ENCODE measurements at places on chromosomes 16 and 17.
A peak's percentile ranks its signal among the peaks of the same experiment; 100 is the strongest.

DNA sequence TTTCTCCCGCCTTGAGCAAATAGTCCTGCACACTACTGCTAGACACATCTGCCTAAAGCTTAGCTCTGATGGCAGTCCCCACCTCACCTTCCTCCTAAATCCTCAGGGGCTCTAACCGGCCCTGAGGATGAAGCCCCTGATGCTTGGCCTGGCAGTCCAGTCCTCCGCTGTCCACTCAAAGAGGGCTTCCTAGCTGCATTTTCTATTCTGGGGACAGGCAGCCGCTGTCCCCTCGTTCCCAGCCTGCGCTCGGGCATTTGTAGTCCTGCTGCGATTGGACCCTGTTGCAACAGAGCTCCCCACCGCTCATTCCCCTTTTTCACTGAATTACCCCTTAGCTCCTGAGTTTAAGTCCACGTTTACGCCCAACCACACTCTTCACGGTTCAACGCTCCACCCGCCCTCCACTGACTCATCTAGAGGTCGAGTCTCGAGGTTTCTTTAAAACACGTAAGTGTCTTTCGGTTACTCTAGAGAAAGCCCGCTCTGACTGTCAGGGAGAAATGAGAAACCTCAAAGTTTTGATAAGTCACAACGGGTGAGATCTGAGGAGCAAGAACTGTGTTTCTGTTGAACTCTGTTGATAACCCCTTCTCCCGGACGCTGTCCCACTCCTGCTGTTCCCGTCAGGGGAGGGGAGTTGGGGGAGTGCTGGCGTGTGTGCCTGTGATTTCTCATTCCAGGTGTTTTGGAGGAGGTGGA, 4.5 kb downstream of the CCR7 start:
- no peak for DNase-seq

GRCh38 chr16:52603015-52603414, 56.1 kb upstream of the TOX3 start:
- no peak for DNase-seq

GRCh38 chr17:2937331-2938003, 125.9 kb downstream of the OR1D5 start:
- DNase-seq = no peak

DNA sequence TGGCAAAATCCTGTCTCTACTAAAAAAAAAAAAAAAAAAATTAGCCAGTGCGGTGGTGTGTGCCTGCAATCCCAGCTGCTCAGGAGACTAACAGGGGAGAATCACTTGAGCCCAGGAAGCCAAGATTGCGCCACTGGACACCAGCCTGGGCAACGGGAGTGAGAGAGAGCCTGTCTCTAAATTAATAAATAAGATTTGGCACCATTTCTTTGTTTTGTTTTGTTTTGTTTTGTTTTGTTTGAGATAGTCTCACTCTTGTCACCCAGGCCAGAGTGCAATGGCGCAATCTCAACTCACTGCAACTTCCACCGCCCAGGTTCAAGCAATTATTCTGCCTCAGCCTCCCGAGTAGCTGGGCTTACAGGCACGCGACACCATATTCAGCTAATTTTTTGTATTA, 9.4 kb upstream of the GAST start:
- DNase-seq = no peak

DNA sequence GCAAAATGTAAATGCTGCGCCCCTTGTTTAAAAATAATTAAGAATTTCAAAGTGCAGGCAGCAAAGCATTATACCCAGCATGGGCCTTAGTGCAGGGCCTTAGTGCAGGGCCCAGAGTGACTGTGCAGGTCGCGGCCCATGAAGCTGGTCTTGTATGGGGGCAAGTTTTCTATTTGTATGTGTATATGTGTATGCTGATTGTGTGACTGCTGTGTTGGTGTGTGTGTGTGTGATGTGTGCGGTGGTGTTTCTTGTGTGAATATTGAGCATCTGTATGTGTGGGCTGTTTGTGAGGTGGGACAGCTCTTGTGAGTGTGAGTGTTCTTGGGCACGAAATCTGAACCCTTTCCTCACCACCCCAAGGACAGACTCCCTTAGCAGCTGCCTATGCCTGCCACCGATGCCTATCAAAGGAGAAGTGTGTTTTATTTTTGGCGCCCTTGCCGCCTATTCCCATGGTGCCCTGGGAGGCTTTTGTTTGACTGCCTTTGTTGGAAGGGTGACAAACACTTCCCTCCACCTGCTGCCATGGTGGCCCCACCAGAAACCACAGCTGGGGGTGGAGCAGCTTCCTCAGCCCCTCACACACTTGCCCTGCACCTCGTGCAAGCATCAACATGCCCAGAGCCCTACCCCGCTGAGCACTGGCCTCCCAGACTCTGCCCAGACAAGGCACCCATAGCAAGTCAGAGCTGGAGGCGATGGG, 18.0 kb downstream of the CCR7 start:
- no peak for DNase-seq

GRCh38 chr16:1923299-1924034, 5.3 kb upstream of the HS3ST6 start:
- no peak for DNase-seq

GRCh38 chr17:63697341-63698286, 2.3 kb downstream of the LIMD2 start:
- DNase-seq = peak; percentile 91

DNA sequence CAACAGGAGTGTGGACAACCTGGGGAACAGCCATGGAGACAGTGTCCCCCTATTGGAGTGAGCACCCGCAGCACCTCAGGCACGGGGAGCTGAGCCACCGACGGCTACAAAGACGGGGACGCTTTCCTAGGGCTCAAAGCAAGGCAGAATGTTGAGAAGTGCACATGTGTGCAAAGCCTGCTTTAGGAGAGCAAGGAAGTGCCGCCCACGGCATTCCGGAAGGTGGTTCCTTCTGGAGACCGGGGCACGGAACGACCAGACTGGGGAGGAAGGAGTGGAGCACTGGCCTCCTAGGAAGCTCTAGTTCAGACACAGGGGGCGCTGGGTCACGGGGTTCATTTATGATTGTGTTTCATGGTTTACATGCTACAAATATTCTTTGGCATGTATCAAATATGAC, 52.2 kb downstream of the TBC1D16 start:
- DNase-seq = no peak

GRCh38 chr16:28136751-28137434, 73.4 kb upstream of the GSG1L start:
- DNase-seq = no peak

- DNase-seq = no peak
Measured at GRCh38 chr17:7515911-7516610, 31.9 kb downstream of the POLR2A start.

DNA sequence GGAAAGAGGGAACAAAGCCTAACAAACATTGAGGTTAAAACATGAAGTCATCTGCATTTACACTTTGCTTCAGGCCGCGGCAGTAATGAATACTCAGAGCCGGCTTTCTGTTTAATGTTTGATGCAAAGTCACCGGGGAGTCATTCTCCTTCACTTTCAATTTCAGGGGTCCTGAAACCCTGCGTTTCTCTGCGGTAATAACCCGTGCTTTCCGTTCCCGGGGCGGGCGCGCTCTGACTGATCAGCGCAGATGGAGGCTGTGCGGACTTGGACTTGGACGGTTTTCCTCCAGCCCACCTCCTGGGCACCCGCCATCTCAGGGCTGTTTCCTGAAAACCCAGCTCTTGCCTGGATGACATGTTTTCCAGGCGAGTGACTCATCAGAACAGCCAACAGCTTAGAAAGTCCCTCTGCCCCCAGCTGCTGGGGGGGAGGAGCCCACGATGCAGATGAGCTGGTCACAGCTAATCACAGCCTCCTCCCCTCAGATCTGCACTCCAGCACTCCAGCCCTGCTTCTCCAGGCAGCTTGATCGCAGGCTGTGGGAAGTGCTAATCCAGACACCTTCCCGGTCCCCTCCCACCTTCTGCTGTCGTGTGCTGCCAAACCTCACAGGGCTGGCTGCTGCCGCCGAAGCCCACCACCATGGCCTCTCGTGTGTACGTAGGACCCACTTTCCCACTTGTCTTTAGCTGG, 158.6 kb upstream of the CHMP6 start:
- peak; percentile 98 for DNase-seq

- no peak for DNase-seq
Measured at GRCh38 chr16:4097826-4098240, 18.4 kb downstream of the ADCY9 start.

- DNase-seq = no peak
Measured at GRCh38 chr16:68194251-68194650, 41.7 kb downstream of the ESRP2 start.

DNA sequence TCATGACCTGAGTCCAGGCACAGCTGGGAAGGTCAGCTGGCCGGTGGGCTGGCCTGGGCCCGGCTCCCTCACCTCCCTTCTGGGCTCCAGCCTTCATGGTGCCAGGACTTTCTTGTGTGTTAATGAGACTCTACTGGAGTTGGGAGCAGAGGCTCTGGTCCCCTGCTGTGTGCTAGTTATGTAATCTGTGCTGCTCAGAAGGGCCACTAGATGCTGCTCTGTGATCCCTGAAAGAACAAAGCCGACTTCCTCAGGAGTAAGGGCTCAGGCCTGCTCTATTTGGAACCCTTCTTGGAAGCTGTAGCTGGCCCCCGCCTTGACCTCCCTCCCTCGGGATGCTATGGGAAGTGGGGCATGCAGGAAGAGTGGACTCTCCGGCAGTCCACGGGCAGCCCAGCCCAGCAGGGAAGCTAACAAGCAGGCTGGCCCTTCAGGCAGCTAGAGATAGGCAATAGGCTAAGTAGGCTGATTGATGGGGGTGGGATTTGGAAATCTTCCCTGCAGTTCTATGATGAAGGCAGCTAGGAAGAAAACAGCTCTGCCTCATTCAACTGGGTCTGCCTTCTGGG, 3.3 kb upstream of the CDK5R1 start:
- DNase-seq = peak; percentile 73

DNA sequence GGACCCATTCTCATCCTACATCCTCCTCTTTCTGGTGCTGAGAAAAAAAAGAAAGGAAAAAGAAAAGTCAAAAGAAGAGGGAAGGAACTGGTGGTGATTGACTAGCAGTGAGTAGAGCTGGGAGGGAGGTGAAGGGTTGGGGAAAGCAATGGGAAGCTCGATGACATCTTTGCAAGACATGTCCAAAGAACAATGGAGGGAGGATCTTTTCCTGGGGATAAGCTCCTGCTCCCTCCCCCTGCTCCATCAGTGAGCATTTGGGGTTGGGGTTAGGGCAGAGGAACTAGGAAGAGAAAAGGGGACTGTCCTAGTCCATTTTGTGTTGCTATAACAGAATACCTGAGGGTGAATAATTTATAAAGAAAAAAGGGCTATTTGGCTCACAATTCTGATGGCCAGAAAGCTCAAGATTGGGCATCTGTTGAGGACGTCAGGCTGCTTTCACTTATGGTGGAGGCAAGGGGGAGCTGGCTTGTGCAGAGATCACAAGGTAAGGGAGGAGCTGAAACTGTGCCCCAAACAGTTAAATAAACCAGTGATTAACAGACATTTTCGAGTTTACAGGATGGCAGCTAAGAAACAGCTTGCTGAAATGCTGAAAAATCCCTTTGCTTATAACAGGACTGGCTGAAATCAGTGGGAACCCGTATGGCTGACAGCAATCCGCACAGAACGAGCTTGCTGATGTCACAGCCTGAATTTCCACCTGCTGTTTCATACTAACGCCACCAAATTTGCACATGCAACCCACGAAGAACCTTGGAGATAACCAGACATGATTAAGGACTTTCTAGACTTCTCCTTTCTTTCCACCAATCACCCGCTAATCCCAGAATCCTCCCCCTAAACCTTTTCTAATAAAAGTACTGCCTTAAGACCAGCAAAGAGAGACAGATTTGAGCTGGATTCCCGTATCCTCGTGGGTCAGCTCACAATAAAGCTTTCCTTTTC, 1.6 kb upstream of the ODF4 start:
- no peak for DNase-seq

- DNase-seq = peak; percentile 83
Measured at GRCh38 chr16:85123891-85124635, 11.8 kb upstream of the CIBAR2 start.

- no peak for DNase-seq
Measured at GRCh38 chr17:16306211-16306610, 47.1 kb downstream of the CENPV start.

DNA sequence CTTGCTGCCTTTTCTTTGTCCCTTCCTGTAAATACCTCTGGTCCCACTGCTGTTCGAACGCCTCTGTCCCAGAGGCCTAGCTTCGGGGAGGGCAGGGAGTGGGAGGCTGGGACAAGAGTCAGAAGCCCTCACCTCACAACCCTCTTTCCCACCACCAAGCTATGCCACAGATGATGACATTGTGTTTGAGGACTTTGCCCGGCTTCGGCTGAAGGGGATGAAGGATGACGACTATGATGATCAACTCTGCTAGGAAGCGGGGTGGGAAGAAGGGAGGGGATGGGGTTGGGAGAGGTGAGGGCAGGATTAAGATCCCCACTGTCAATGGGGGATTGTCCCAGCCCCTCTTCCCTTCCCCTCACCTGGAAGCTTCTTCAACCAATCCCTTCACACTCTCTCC, 10.4 kb downstream of the ARRB2 start:
- DNase-seq = no peak

- no peak for DNase-seq
Measured at GRCh38 chr17:43627653-43628052, 34.1 kb downstream of the MEOX1 start.

- no peak for DNase-seq
Measured at GRCh38 chr17:45977976-45978626, 20.9 kb upstream of the STH start.

GRCh38 chr16:7303052-7303610, 29.5 kb upstream of the RBFOX1 start:
- no peak for DNase-seq

DNA sequence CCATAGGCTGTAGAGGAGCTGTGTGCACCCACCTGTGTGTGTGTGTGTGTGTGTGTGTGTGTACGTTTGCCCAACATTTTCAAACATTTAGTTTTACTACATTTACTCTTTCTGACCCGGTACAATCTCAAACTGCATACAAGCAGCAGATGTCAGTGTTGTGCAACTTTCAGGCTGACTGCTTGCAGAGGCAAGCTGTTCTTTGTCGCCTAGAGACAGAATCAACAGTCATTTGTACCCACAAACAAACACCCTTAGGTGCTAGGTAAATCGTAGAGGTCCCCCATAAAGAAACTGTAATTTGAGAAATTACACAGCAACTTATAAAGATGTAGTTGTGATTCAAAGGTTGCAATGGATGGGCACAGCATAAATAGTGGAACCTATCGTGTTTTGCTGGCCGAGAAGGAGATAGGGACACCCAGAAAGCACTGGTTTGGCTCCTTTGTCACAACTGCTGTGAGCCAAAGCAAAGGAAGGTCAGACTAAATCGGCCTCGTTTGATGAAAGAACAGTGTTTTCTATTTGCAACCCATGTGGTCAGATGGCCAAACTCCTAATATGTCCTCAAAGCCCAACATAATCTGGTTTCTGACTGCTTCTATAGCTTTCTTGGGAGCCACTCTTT, 478.4 kb downstream of the TOX3 start:
- no peak for DNase-seq

DNA sequence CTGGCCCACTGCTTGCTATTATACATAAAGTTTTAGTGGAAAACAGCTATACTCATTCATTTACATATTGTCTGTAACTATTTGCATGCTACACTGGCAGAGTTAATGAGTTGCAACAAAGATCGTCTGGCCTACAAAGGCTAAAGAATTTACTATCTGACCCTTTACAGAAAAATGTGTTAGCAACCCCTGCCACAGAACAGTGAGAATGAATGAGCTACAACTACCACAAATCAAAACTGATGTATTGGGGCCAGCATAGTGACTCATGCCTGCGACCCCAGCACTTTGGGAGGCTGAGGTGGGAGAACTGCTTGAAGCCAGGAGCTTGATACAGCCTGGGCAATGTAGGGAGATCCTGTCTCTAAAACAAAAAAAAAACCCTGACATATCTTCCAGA, 92.7 kb downstream of the MYH11 start:
- no peak for DNase-seq
